Activated CD4-positive, alpha-beta T cell treated with anti-CD3 and anti-CD28 coated beads, Interleukin-2, amount 10 ng/mL, durations not matched to agents 24 days and 14 days (primary cell): ENCODE measurements at places on chromosomes 3 and 15.

DNA sequence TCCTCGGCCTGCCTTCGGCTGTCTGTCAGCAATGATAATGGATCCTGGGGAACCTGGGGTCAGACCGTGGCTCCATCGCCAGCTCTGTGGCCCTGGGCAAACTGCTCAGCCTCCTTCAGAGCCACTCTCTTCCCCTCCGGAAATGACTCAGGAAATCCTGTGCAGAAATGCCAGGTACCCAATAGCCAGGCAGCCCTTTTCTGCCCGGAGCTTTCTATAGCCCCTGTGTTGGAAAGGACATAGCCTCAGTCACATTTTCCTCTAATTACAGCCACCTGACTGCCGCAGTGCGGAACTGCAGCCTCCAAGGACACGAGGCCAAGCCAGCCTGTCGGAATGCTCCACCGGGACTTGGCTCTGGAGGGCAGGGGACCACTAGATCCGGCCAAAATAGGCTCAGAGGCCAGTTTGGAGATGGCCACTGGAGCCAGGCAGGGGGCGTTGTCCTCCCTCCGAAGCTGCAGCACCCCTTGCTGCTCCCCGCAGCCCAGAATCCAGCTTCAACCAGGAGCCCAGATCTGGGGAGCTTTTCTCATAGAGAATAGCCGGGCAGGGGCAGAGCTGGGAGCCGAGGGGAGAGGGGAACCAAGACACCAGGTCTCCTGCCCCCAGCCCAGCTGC lies 11.6 kb upstream of the ZXDC start:
- H3K27ac ChIP-seq, result peak overlapping the region; percentile 82
- peak; percentile 66 for DNase-seq
- H3K4me3 ChIP-seq, result no peak overlapping the region
- H3K27me3 ChIP-seq, result no peaks in the 10 kb centered on the region
- H3K4me1 ChIP-seq, result peaks cover 10% of the 10 kb centered on the region

- H3K27me3 ChIP-seq, result no peaks in the 10 kb centered on the region
- DNase-seq, result peak; percentile 75
- H3K4me3 ChIP-seq, result peak overlapping the region; percentile 55
- H3K4me1 ChIP-seq, result peaks cover 50% of the 10 kb centered on the region
These were observed 600.8 kb downstream of the FOXP1 start for GRCh38 chr3:70982700-70983140.

- H3K4me3 ChIP-seq, result no peak overlapping the region
- DNase-seq, result no peak
- peaks cover 28% of the 10 kb centered on the region for H3K36me3 ChIP-seq
- H3K27me3 ChIP-seq, result no peaks in the 10 kb centered on the region
- peaks cover 4% of the 10 kb centered on the region for H3K4me1 ChIP-seq
- H3K27ac ChIP-seq, result no peak overlapping the region
These were observed 39.3 kb downstream of the SRP14 start for GRCh38 chr15:39999538-40000200.

DNA sequence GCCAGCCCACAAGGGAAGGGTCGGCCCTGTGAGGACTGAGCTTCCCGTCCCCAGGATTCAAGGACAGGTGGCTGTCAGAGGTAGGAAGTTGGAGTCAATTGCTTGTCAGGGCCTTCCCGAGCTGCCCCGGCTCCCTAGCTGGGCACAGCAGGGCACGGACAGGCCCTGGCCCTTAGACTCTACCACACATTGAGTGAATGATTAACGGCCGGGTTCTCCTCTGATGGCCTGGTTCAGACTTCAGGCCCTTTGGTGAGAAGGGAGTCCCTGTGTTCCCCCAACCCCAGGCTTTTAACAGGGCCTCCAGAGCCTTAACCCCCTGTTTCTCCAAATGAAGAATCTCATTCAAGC lies 16.4 kb upstream of the FGD5 start:
- no peak overlapping the region for H3K27ac ChIP-seq
- H3K4me3 ChIP-seq, result no peak overlapping the region
- peaks cover 19% of the 10 kb centered on the region for H3K27me3 ChIP-seq
- H3K36me3 ChIP-seq, result no peaks in the 10 kb centered on the region
- peaks cover 14% of the 10 kb centered on the region for H3K4me1 ChIP-seq
- no peak for DNase-seq

GRCh38 chr3:77690284-77690845 lies 650.5 kb downstream of the ROBO2 start:
- no peaks in the 10 kb centered on the region for H3K27me3 ChIP-seq
- DNase-seq, result no peak
- H3K36me3 ChIP-seq, result no peaks in the 10 kb centered on the region
- no peak overlapping the region for H3K4me3 ChIP-seq

DNA sequence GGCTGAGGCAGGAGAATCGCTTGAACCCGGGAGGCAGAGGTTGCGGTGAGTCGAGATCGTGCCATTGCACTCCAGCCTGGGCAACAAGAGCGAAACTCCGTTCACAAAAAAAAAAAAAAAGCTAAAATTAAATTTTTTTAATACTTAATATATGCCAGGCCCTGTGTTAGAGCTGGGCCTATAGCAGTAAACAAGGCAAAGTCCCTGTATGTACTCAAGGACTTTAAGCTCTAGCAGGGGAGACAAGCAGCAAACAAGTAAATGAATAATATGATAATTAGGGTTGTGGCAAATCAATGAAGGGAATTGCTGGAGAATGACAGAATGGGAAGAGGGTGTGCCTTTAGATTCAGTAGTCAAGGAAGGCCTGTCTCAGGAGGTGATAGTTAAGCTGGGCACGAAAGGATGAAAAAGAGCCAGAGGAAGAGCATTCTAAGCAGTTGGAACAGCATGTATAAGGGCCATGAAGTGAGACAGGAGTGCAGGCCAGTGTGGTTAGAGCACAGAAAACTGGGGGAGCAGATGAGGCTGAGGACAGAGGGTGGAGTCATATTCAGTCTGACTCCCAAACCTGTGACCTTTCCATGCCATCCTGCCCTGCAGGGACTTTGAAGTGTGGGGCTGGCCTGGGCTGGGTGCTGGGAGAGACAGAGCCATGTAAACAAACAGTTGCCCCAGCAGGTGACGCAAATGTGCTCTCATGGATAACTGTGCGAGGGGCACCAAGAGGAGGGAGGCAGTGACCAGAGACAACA lies 6.6 kb upstream of the RAF1 start:
- H3K36me3 ChIP-seq, result no peaks in the 10 kb centered on the region
- H3K27me3 ChIP-seq, result no peaks in the 10 kb centered on the region
- H3K4me3 ChIP-seq, result no peak overlapping the region
- H3K27ac ChIP-seq, result no peak overlapping the region
- DNase-seq, result no peak
- no peaks in the 10 kb centered on the region for H3K4me1 ChIP-seq

DNA sequence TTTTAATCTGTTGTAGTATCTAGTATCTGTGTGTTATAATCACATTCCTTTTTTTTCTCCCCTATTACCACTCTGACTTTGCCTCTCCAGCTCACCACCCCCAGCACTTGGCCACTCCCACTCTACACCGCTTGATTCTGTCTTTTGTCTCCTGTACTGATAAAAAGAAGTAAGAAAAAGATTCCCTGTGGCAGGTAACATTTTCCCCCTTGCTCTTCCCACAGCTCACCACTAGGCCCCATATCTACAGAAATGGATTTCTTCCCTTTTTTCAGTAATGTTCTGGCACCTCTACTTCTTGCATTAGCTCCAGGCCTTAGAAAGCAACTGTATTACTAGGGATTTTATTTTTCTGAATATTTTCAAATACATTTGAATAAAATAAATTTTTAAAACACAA lies 25.6 kb downstream of the KCNH8 start:
- no peaks in the 10 kb centered on the region for H3K36me3 ChIP-seq
- no peak for DNase-seq
- H3K27ac ChIP-seq, result no peak overlapping the region
- H3K27me3 ChIP-seq, result peaks cover 6% of the 10 kb centered on the region
- no peak overlapping the region for H3K4me3 ChIP-seq

GRCh38 chr15:33074942-33075341 lies 119.6 kb downstream of the FMN1 start:
- H3K36me3 ChIP-seq, result no peaks in the 10 kb centered on the region
- no peaks in the 10 kb centered on the region for H3K4me1 ChIP-seq
- peaks cover 11% of the 10 kb centered on the region for H3K27me3 ChIP-seq
- no peak overlapping the region for H3K27ac ChIP-seq
- no peak for DNase-seq

DNA sequence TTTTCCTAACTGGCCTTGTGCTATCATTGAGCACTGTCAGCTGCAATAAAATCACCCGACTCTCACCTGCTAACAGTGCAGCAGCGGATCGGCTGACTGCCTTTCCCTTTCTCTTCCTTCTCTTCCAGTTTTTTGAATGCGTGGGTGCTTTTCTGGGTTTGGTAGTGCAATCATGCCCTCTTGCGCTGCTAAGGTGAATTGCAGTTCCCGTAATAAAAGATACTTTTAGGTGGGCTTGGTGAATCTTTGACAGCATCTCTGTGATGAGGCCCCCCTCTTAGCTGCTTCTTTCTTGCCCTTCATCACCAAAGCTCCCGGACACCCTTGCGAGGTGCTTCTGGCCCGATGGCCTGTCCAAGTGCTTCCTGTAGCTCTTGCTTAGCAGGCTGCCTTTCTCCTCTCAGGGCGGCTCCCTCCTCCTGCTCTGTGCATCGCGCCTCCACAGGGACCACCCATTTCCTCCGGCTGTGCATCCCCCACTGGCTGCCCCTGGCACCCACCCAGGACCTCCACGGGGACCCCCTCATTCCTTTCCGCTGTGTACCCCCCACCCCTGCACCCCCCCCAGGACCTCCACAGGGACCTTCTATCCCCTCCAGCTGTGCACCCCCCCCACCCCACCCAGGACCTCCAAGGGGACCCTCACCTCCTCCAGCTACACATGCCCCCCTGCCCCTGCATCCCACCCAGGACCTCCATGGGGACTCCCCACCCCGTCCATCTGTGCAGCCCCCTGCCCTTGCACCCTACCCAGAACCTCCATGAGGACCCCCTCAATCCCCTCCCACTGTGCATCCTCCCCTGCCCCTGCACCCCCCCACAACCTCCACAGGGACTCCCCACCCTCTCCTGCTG lies 50.8 kb upstream of the RPL32 start:
- peaks cover 35% of the 10 kb centered on the region for H3K27me3 ChIP-seq
- H3K27ac ChIP-seq, result no peak overlapping the region
- peak; percentile 82 for DNase-seq
- H3K4me3 ChIP-seq, result no peak overlapping the region
- no peaks in the 10 kb centered on the region for H3K36me3 ChIP-seq
- H3K4me1 ChIP-seq, result peaks cover 6% of the 10 kb centered on the region
